ENCODE measurements at places on chromosomes 1 and 21.

GRCh38 chr1:94061513-94062443 lies 59.2 kb downstream of the ABCA4 start:
- DNase-seq, result peak; percentile 77

DNA sequence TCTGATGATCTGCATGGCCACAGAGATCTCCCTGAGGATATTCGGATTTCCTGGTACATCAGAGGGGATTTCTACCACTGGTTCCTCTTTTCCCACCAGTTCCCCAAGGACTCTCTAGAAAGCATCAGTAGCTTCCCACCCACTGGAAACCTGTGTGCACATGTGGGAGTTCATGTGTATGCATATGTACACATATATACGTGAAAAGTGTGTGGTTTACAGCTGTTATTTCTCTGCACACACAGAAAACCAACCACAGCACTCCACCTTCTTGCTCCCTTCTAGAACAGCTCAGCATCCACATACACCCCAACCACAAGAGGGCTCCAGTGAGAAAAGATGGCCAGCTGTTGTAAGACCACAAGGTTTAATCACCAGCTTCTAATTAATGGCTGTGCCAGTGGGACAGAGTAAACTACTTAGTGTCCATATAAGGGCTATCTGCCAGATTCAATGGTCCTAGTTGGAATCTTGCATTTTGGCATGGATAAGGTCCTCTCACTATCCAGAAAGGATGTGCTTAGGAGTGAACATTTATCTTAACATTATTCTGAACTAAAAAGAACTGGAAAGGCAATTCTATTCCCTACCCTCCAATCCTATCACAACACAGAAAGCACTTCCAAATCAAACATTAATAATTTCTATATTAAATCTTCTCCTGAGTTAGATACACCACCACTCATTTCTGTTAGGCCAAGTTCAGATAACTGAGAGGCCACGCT lies 24.1 kb downstream of the GPR3 start:
- no peak for DNase-seq

DNA sequence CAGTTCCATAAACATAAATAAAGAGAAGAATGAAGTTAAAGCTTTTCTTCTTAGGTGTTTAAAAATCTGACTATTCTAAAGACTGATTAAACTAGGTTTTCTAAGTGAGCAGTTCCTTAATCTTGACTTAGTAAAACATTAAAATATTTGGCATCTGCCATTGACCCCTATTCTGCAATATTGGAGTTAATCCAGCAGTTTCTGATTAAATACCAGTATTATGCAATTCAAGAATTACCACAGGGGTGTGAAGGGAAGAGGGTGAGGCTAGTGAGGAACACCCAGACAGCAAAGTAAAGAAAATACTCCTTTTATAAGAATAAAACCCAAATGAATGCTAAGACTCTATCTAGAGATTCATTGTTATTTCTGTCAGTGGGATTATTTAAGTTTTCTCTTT lies 40.9 kb downstream of the CLIC4 start:
- DNase-seq, result no peak

- DNase-seq, result no peak
Measured at GRCh38 chr21:17429936-17430335, 82.9 kb upstream of the CXADR start.

DNA sequence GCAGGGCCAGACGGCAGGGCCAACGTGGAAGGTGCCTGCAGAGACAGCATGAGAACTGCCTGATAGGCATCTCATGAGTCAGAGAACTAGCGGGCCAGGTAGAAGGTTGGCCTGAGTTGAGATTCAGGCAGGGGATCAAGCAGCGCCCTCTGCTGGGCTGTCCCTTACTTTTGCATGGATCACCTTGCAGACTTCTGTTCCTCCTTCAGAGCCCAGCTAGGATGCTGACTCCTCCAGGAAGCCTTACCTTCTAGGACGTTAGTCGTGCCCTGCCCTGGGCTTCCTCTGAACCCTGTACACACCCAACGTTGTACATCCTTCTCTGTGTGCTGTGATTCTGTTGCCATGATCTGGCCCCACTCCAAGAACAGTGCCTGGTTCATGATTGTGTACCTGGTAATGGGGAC lies 231.3 kb upstream of the VAMP3 start:
- peak; percentile 50 for DNase-seq

GRCh38 chr1:85584923-85585322 lies 4.4 kb downstream of the CCN1 start:
- DNase-seq, result no peak

Measured in HuH-7 (cell line).